ENCODE measurements at places on chromosomes 4 and X. TPM values are rescaled to one million over a fixed set of nuclear protein-coding genes. Genes with fewer than 3 reads are reported as not detected.

GRCh38 chr4:97590266-97590665, 553.0 kb downstream of the STPG2 start:
- H3K4me3 ChIP-seq: no peak overlapping the region
- no peak for DNase-seq
- H3K27me3 ChIP-seq: no peaks in the 10 kb centered on the region
- H3K4me1 ChIP-seq: no peaks in the 10 kb centered on the region

DNA sequence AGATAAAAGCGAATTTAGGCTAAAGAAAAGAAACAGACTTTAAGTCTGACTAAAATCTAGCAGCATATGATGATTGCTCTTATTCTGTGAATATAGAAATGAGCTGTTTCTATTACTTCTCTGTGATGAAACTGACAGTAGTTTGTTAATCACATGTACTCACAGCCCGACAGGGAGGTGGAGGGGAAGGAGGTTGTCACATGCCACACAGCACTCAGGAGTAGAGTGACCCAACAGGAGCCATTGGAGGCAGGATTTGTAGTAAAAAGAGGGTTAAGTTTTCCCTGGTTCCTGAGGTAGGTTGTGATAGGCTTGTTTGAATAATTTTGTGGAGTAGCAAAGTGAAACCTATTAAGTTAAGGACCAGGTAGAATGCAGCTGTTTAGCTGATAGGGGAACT, 495.9 kb downstream of the CENPC start:
- no peak overlapping the region for H3K4me3 ChIP-seq
- no peaks in the 10 kb centered on the region for H3K36me3 ChIP-seq
- no peak for DNase-seq
- H3K27me3 ChIP-seq: no peaks in the 10 kb centered on the region

The GAGE1 gene
- not detected for total RNA-seq

- no peaks in the 10 kb centered on the region for H3K4me1 ChIP-seq
- no peaks in the 10 kb centered on the region for H3K27me3 ChIP-seq
- H3K36me3 ChIP-seq: no peaks in the 10 kb centered on the region
- H3K4me3 ChIP-seq: no peak overlapping the region
Observed at GRCh38 chr4:119172223-119172622, 36.6 kb downstream of the MYOZ2 start.

The BGN gene
- 14.5 TPM for total RNA-seq

- no peaks in the 10 kb centered on the region for H3K36me3 ChIP-seq
- H3K27me3 ChIP-seq: no peaks in the 10 kb centered on the region
- H3K27ac ChIP-seq: no peak overlapping the region
- no peaks in the 10 kb centered on the region for H3K4me1 ChIP-seq
- no peak overlapping the region for H3K4me3 ChIP-seq
Observed at GRCh38 chr4:53932796-53933610, 131.4 kb downstream of the CHIC2 start.

GRCh38 chrX:109511113-109511512, 25.5 kb upstream of the NXT2 start:
- H3K4me3 ChIP-seq: no peak overlapping the region
- H3K27ac ChIP-seq: no peak overlapping the region
- no peaks in the 10 kb centered on the region for H3K36me3 ChIP-seq
- H3K4me1 ChIP-seq: no peaks in the 10 kb centered on the region
- no peaks in the 10 kb centered on the region for H3K27me3 ChIP-seq

DNA sequence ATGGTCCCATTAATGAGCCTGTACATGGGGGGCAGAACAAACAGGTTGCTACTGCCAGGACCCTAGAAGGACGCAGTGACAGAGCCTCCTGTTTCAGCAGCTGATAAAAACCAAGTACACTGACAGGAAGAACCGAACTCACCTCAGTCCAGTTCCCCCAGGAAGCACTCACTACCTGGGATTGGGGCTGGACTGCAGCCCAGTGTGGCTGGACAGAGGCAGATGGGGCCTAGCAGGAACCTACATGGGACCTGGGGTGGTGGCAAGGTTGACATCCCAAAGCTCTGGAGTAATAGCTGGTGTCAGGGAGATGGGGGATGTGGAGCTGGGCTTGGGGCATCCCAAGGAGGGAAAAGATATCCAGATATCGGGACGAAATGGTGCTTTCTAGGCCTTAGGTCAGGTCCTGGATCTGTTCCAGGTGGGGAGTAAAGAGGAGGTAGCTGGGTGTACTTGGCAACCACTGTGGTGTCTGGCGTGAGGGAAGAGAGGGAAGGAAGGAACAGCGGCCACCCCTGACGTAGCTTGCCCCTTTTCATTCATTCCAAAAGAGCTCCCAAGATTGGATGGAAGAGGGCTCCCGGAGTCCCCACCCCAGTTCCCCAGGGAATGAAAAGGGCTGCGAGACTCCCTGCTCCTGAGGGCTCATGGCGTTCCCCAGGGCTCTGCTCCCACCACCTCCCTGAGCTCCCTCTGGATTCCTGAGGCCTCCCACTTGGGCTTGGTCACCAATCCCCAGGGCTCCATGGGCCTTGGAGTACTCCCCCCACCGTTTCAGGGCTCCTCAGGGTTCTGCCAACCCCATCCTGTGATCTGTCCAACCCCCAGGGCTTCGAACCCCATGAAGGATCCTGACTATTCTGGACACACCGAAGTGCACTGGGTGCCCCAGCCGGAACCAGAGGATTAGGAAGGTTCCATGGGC, 4.5 kb downstream of the EMD start:
- no peak for DNase-seq
- H3K4me1 ChIP-seq: peaks cover 3% of the 10 kb centered on the region
- no peak overlapping the region for H3K27ac ChIP-seq
- H3K27me3 ChIP-seq: no peaks in the 10 kb centered on the region
- H3K36me3 ChIP-seq: no peaks in the 10 kb centered on the region

DNA sequence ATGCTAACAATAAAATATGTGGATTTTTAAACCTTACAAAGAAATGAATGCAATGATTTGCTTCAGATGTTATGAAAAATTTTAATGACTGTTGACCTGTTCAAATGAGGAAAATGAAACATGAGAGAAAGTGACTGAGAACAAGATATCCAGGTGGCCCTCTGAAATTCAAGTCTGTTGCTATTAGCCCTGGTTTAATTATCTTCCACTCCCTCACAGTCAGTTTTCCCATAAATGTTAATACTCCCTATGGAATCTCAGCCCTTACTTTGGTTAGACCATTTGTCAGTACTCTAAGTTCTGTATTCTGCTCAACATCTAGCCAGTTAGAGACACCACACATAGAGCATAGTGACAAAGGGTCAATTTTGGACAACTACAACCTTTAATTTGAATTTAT, 327.8 kb downstream of the PDGFC start:
- no peak for DNase-seq
- no peak overlapping the region for H3K4me3 ChIP-seq
- no peaks in the 10 kb centered on the region for H3K27me3 ChIP-seq
- H3K36me3 ChIP-seq: no peaks in the 10 kb centered on the region
- no peaks in the 10 kb centered on the region for H3K4me1 ChIP-seq

- no peak overlapping the region for H3K27ac ChIP-seq
- no peaks in the 10 kb centered on the region for H3K27me3 ChIP-seq
- H3K4me1 ChIP-seq: no peaks in the 10 kb centered on the region
- no peak for DNase-seq
- H3K36me3 ChIP-seq: no peaks in the 10 kb centered on the region
Observed at GRCh38 chr4:116664198-116664597, 421.2 kb downstream of the TRAM1L1 start.

The FATE1 gene
- not detected for total RNA-seq

DNA sequence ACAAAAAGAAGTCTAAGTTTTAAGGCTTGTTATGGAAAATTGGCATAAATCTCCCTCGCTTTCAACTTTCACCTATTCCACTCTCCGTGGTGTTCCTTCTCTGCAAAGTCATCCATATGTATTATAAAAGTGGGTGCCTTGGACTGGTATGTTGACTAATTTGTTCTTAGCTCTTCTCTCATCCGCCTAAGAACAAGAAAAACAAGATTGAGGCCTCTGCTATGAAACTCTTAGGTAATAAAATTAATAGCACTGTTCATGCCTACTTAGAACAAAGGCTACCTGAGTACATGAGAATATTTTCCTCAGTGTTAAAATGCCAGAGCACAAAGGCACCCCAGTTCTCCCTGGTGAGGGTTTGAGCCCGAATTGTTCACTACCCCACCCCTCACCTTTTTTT, 1.3 kb downstream of the CNGA1 start:
- H3K36me3 ChIP-seq: no peaks in the 10 kb centered on the region
- no peaks in the 10 kb centered on the region for H3K27me3 ChIP-seq
- H3K4me1 ChIP-seq: peaks cover 4% of the 10 kb centered on the region
- peak overlapping the region; percentile 9 for H3K4me3 ChIP-seq
- DNase-seq: no peak
- H3K27ac ChIP-seq: peak overlapping the region; percentile 98

GRCh38 chr4:52935317-52935716, 73.2 kb downstream of the RASL11B start:
- no peak overlapping the region for H3K4me3 ChIP-seq
- no peaks in the 10 kb centered on the region for H3K4me1 ChIP-seq
- H3K27me3 ChIP-seq: no peaks in the 10 kb centered on the region

- no peak for DNase-seq
- no peaks in the 10 kb centered on the region for H3K4me1 ChIP-seq
- H3K4me3 ChIP-seq: no peak overlapping the region
- no peaks in the 10 kb centered on the region for H3K27me3 ChIP-seq
- no peaks in the 10 kb centered on the region for H3K36me3 ChIP-seq
Observed at GRCh38 chr4:138686106-138686835, 329.3 kb upstream of the NOCT start.

The RTL5 gene
- 2.0 TPM for total RNA-seq

DNA sequence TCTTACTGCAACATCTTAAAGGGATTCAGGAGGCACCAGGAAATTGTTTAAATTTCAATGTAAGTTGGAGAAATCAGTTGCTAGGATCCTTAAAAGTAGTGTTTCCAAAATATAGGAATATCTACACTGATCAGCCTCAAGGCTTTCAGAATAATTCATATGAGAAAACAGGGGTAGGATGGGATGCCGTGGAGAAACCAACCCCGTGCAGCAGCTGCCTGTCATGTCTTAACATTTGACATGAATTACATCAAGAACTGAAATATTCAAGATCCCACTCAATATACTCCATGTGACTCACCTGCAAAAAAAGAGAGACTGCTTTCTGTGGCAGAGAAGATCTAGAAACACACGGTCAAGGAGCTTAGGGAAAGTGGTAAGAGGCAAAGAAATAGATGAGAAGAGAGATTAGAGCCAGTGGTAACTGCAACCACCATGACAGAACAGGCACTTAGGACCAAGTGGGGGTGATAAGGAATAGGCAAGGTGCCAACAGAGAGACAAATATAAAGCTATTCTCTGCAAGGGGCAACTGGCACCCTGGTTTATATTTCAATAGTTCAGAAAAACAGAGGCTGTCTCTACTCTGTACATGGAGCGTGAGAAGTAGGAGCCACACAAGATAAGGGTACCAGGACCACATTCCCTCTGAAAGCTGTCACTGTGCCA, 64.0 kb downstream of the SLC39A8 start:
- no peaks in the 10 kb centered on the region for H3K27me3 ChIP-seq
- DNase-seq: no peak
- H3K36me3 ChIP-seq: no peaks in the 10 kb centered on the region
- H3K4me3 ChIP-seq: no peak overlapping the region

The GPRIN3 gene
- 2.6 TPM for total RNA-seq

DNA sequence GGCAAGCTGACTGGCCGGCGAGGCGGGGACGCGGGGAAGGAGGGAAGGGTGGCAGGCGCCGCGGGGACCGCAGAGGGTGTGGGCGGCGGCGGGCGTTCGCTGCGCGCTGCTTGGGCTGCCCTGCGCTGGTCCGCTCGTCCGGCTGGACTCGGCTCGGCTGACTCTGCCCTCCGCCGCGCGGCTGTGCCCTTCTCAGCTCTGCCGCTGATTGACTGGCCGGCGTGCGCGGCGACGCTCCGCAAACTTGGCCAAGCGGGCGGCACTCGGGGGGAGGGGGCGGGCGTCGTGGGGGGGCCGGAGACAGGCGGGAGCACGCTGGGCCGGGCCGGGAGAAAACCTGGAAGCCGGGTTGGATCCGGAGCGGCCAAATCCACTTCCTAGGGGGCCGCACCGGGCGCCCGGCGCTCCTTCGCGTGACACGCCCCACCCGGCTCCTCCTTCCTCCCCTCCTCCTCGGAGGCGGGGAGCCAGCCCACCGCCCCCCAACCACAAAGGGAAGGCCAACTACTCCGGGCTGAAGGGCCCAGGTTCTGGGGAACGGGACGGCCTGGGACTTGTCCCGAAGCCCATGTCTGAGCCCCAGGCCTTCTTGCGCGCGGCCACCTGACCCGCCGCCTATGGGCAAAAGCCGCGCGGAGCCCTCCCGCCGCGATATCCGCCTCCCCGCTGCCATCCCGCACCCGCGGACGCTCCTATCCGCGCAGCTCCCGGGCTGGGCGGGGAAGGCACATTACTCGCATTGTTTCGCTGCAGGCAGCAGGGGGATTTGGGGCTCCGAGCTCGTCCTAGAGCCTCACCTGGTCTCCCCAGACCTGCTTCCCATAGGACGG, at the start of gene GPC4:
Gene GPC4, minus strand, starts transcription at position 214 of the 830 bp plus-strand sequence. CDS start 524 bp downstream, outside the sequence.
- H3K27me3 ChIP-seq: peaks cover 7% of the 10 kb centered on the region
- DNase-seq: peak; percentile 67
- no peak within 1 kb of the TSS for H3K27ac ChIP-seq

The HMX1 gene
- total RNA-seq: not detected

DNA sequence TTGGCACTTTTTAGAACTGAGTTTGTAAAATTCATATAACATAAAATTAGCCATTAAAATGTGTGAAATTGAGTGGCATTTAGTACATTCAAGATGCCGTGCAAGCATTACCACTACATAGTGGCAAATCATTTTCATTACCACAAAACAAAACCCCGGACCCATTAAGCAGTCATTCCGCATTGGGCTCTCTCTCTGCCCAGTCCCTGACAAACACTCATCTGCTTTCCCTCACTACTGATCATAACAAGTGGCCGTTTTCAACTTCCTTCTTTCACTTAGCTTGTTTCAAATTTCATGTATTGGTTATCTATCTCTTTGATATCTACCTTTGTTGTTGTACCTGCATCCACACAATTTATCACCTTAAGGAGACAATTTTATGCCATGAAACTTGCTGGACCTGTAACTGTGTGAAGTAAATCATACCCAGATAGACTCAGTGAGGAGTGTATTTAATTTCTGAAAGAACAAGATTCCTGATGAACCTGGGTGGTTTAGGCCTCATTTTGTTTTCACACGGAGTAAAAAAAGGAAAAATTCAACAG, 202.1 kb downstream of the OR13H1 start:
- H3K4me3 ChIP-seq: no peak overlapping the region
- no peaks in the 10 kb centered on the region for H3K27me3 ChIP-seq
- no peaks in the 10 kb centered on the region for H3K4me1 ChIP-seq
- no peaks in the 10 kb centered on the region for H3K36me3 ChIP-seq
